ENCODE measurements at places on chromosomes 13 and 19.

DNA sequence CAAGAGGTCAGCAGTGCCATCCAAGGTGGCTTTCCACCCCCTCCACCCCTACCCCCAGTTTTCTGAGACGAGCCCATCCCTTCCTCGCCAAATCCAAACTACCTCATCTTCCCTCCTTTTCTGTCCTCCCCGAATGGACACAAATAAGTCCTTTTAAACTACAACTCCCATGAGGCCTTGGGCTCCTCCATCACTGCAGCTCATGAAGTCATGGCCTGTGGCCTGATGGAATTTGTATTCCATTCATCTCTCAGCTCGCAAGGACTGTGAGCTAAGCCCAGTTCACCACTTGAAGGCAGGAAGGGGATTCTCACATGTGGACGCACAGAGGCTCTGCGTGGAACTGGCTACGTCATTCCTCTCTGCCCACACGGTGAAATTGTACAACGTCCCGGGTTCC is 12.5 kb downstream of the PTPRH start:
- DNase-seq, result no peak

- peak; percentile 59 for DNase-seq
These were observed 28.2 kb downstream of the GAS6 start for GRCh38 chr13:113835461-113836270.

DNA sequence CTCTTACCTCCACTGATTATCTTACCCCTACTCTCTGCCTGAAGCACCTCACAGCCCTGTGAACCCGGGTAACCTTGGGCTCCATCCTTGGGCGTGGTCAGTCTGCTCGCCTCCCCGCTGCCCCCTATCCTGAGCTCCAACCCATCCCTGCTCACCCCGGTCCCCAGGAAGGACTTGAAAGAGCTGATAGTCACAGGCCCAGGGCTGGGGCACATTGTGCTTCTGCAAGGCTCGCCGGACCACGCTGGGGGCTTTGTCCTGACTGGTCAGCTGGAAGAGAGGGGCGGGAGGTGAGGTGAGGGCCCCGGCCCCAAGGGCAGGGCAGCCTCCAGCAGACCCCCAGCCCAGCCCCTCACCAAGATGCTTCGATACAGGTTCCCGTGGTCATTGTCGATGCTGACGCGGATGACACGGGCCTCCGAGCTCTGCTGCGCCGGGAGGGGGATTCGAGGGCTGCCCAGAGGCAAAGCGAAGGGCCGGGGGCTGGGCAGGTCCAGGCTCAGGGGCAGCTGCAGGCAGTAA is 13.0 kb upstream of the EPOR start:
- peak; percentile 7 for DNase-seq

DNA sequence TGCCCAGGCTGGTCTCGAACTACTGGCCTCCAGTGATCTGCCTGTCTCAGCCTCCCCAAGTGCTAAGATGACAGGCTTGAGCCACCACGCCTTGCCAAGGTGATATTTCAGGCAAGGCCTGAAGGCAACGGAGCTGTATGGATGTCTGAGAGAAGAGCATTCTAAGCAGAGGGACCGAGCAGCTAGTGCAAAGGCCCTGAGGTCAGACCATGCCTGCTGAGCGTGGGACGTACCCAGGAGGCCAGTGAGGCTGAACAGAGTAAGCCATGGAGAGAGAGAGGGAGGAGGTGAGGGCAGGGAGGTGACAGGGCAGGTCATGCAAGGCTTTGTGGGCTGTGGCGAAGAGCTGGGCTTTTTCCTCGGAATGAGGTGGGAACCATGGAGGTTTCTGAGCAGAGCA is 3.4 kb upstream of the SLC44A2 start:
- DNase-seq, result no peak

DNA sequence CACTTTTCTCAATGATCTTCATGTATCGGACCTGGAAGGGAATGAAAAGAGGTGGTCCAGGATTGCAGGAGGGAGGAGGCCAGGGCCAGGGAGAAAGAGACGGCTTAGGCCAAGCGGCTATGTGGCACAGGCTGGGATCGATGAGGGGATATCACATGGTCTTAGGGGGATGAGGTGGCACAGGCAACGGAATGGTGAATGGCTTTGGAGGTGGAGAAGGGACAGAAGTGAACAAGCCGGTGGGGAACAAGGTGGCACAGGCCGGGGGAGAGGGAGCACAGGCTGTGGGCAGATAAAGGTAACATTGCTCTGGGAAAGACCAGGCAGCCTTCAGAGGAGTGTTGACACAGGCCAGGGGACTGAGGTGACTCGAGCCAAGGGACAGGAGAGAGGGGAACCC is 5.7 kb upstream of the CDKN2D start:
- no peak for DNase-seq

DNA sequence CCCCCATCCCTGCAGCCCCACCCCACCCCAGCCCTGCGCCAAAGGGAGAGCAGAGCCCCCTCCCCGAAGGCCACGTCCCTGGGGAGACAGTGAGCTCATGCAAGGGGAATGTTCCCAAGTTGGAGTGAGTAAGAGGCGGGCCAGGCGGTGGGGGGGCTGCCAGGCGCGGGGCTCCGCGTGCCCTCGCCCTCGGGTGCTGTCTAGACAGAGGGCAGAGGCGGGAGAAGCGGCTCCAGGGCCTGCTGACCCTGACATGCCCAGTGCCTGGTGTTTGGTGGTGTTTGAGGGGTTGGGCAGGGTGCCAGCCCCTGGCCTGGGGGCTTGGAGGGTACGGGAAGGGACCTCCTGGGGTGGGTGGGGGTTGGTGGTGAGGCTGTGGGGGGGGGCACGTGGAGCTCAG is 1.0 kb downstream of the FSTL3 start:
- DNase-seq, result no peak

GRCh38 chr13:23180711-23181110 is at the start of gene SGCG:
SGCG (plus strand) TSS chr13:23180979; CDS start chr13:23203695, 22,716 bp downstream.
- DNase-seq, result no peak

DNA sequence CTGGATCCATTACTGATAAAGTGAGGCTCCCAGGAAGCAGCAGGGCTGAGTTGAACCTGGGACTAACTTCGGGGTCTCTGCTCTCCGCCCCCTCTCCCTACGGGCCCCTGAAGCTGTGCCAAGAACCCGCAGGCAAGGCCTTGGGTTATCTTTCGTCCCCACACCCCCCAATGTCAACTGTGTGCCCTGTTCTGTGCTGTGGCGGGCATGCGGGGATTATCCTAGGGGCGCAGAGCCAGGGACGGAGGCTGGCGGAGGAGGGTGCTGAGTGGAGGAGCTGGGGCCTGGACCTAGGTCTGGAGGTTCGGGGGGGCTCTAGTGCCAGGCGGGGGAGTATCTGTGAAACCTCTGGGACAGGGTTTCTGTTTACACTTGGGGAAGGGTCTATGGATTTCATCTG is 26.4 kb downstream of the RFX1 start:
- DNase-seq, result no peak

- no peak for DNase-seq
These were observed 77.1 kb upstream of the MBNL2 start for GRCh38 chr13:97145057-97145456.

- no peak for DNase-seq
These were observed 288.5 kb downstream of the NALCN start for GRCh38 chr13:101127741-101128353.

DNA sequence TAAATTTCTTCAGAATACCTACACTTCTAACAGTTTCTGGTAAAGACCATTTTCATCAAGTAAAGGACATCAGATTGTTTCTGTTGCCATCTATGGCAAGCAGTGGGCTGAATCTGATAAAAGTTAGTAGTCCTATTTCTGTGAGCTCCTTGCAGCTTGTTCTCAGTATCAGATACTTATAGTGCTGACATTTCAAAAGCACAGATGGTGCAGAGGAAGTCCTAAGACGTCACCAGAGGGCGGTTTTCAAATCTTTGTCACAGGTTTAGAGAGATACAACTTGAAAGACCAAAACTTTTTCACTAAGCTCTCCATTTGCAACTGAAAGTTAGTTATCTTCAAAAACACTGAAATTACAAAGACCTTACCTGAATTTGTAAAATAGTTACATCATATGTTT is 719.8 kb downstream of the SLITRK1 start:
- DNase-seq, result no peak

DNA sequence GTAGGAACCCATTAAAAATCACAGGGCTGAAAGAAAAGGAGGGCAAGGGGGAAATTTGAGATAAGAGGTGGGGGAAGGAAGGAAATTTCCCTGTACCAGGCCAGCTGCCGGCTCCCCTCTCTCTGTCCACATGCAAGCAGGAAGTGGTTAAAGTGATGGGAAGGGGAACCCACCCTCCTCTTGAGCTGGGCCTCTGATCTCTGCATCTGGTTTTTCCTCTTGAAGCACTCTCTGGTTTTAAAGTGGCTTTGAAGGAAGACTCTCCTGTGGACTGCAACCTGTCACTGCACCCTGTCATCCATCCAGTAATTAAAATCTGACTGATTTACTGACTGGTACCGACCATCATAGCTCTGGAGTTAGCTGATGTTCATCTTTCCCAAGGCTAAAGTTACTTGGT is 239.6 kb downstream of the TSHZ3 start:
- no peak for DNase-seq

DNA sequence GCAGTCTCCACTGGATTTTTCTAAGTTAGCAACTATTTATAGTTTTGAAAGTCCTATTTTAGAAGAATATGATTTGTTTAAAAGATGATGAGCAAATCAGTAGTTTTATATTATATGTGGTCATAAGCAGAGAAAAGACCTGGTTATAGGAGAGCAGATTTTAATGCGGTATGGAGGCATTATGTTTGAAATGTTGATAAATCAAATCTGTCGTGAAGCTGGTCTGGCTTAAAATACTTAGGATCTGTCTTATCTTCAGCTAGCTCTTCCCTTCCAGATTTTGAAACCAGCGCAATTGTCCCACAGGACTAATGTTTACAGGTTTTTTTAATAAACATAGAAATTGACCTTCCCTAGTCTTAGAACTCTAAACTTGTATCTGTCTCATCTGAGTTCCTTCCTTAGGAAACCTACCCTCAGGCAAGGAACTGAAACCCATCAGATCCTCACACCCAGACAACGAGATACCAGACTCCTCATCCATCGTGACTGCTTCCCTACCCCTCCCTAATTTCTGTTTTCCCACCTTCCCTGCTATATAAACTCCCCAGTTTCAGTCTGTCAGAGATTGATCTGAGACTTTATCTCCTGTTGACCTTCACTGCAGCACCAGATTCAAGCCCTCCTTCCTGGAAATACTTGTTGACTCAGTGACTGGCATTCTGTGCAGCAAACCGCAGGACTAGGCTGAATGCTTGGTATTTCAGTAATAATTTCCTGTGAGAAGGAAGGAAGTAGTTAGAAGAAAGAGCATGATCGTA is 37.8 kb upstream of the CXCL17 start:
- DNase-seq, result no peak

- DNase-seq, result no peak
These were observed 669.9 kb upstream of the PCDH20 start for GRCh38 chr13:62085337-62086229.

DNA sequence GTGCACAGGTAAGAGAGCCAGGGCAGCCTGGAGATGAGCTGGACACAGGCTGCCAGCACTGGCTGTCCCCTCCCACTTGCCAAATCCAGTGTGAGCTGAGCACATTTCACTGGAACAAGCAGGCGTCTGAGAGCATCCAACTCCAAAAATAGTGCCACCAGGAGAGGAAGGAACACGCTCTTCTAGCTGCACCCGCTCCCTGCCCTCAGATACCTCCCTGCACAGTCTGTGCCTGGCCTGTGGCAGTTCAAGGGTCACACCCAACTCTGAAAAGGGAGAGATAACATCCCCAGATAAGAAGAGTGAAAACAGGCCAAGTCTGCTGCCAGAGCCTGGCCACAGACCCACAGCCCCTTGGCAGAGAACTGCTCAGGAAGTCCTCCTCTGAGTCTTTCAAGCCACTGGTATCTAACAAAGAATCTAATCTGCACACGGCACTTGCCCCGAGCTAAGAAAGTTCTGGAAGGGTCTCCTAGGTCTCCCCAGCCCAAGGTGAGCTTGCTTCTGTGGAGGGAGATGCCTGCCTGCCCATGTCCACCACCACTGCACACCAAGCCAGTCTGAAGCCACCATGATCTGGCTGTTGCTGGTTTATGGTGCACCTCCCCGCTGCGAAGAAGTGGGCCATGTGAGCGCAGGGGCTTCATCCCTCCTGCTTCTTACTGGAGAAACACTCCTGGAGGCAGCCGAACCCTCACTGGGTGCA is 14.7 kb downstream of the ELL start:
- no peak for DNase-seq

GRCh38 chr13:50404116-50404515 is 388.9 kb downstream of the KCNRG start:
- DNase-seq, result no peak

- DNase-seq, result no peak
These were observed 46.5 kb downstream of the ZNF823 start for GRCh38 chr19:11692127-11692790.

GRCh38 chr13:92768602-92769001 is 458.0 kb upstream of the GPC6 start:
- no peak for DNase-seq

- DNase-seq, result no peak
These were observed 91.3 kb downstream of the USP12 start for GRCh38 chr13:27080018-27080948.

DNA sequence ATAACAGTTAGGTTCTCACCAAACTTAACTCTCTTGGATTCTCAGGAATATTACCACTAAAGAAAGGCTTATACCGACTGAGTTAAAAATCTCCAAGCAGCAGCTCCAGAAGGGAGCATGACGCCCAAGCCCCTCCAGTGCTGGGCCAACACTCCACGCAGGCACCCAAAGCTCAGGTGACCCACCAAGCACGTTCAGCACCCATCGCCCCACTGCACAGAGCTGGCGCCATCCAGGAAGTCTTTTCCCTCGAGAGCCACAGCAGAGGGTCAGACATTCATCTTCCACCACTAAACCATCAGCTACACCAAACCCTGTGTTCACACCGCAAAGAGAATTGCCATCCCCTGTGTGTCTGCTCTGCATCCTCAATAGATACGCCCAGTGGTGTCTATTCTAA is 65.7 kb downstream of the SOX1 start:
- DNase-seq, result no peak

GRCh38 chr13:102897371-102898138 is 51.7 kb downstream of the ERCC5 start:
- no peak for DNase-seq

DNA sequence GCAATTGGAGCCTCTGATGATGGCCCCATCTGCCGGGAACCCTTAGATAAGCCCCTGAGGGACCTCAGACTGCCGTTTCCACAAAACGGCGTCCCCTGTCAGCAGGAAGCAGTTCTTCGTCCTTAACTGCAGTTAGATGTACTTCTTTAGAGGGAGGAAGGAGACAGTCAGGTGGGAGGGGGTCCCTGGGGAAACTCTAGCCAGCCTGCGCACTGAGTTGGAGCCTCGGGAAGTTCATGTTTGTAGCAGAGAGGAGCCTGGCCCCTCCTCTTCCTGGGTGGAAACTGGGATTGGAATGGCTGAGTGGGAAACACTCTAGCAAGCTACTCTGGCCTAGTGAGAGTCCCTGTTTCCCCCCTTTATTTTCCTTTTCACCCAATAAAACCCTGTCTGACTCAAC is 612.4 kb downstream of the PCDH9 start:
- no peak for DNase-seq

DNA sequence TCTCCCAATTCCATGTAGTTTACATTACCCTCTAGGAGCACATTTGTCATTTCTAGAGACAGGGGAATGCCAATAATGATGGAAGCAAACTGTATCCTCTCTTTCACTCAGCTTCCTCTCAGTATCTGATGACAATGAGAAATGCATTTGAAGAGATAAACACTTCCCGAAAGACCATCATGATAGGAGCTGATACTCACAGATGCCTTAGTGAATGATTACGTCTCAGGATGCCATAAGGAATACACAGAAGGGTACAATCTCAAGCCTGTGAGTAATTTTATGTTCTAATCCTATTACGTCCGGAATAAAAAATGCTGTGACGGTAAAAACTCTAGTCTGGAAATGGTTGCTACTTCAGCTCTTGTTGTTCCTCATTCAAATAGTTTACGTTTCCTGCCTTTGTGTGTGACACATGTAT is 663.8 kb upstream of the MIR17HG start:
- DNase-seq, result no peak

All from D721Med (cell line).